HEK293T (cell line): ENCODE measurements at places on chromosomes 16 and 17.

DNA sequence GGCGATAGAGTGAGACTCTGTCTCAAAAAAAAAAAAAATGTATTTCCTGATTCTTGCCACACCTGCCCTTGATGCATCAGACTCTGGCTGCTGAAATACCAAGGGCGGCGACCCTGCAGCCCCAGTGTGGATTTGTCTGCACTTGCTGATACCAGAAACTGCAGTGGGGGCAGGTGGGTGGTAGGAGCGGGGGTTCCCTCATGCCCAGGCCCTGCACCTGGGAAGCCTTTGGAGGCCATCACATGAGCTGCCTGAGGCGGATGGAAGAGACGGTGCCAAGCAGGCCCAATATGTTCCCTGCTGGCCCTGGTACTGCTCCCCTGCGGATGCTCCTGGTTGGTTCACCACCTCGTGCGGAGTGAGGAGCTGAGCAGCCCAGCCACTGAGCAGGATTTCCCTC is 50.6 kb downstream of the MARF1 start:
- no peak for DNase-seq

DNA sequence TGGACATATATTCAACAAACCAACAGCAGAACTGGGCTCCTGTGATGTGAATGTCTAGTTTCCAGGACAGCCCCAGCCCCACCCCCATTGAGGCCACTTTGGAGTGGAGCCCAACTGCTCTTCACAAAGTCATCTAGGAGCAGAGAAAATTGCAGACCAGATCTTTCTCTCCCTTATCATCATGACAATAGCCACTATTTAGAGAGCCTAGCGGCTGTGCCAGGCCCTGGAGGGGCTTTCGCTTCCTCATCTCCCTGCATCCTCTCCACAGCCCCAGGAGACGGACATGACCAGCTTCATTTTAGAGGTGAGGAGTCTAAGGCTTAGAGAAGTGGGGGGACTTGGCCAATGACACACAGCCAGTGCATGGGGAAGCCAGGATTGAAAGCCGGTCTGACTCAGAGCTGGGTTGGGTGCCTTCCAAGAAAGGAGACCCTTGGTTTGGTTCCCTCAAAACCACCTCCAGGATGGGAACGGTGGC is 1.4 kb downstream of the PRSS8 start:
- no peak for DNase-seq

DNA sequence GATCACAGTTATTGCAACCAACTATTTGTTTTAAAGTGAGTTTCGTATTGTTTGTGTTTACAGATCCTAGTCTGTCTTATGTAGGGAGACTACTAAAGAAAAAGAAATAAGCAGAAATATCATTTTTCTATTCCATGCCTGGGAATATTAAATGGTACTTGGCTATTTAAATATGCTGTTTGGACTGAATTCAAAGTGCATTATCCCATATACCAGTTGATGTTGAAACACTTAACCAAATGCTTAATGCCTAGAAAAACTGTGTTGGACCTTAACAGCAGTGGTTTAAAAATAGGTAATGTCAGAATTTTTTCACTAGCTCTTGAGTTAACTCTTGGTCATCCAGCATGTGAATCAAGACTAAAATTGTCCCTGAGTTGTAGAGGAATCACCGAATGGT is 37.5 kb upstream of the TOM1L1 start:
- no peak for DNase-seq

DNA sequence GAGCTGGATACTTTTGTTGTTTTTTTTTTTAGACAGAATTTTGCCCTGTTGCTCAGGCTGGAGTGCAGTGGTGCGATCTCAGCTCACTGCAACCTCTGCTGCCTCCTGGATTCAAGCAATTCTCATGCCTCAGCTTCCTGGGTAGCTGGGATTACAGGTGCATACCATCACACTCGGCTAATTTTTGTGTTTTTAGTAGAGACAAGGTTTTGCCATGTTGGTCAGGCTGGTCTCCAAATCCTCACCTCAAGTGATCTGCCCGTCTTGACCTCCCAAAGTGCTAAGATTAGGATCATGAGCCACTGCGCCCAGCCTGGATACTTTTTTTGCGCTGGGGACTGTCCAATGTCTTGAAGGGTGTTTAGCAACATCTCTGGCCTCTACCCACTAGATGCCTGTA is 32.6 kb upstream of the XYLT1 start:
- no peak for DNase-seq

GRCh38 chr17:27283060-27283459 is 10.9 kb upstream of the WSB1 start:
- DNase-seq: no peak

GRCh38 chr17:75872434-75873351 is 5.7 kb downstream of the TRIM47 start:
- DNase-seq: no peak

DNA sequence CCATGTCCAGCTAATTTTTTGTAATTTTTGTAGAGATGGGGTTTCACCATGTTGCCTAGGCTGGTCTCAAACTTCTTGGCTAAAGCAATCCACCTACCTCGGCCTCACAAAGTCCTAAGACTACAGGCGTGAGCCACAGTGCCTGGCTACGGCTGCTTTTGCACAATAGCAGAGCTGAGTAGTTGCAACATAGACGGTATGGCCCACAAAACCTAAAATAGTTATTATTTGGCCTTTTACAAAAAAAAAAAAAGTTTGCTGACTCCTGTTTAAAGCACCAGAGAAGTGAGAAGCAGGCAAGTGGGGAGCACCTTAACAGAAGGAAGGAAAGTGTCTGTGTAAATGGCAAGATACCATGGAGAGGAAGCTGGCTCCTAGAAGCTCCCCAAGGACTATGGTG is 5.3 kb upstream of the HSF5 start:
- DNase-seq: no peak

DNA sequence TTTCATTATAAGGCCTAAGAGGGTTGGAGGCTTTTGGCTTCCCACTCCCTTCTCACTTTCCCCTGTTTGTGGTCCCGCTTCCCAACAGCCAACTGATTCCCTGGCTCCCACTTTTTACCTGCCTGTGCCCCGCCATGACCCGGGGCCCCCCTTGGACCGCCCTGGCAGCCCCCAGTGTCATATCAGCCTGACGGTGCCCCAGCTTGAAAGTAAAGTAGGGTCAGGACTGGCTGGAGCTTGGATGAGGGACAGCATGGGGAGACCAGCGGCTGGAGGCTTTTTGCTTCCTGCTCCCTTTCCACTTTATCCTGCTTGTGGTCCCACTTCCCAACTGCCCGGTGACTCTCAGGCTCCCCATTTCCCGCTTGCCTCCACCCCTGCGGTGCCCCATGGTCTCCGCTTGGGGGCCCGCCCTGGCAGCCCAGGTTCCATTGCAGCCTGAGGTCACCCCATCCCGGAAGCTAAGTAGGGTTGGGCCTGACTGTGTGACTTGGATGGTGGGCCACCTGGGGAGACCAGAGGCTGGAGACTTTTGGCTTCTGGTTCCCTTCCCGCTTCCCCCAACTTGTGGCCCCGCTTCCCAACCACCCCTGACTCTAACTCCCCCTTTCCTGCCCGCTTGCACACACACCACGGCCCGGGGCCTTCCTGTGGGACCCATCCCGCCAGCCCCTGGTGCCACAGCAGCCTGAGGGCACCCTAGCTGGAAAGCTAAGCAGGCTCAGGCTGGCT is 2274.7 kb downstream of the TP53TG3F start:
- DNase-seq: no peak

GRCh38 chr17:859824-860195 is 77.7 kb downstream of the MRM3 start:
- no peak for DNase-seq

- no peak for DNase-seq
Observed at GRCh38 chr17:17079336-17079735, 37.1 kb downstream of the MPRIP start.

- no peak for DNase-seq
Observed at GRCh38 chr17:55463600-55463999, 42.0 kb upstream of the MMD start.

GRCh38 chr16:31400191-31400590 is 7.1 kb downstream of the ITGAD start:
- no peak for DNase-seq
